HFFc6 (cell line): ENCODE measurements at places on chromosomes 7 and 10.

GRCh38 chr10:58631715-58632114, 119.0 kb downstream of the BICC1 start:
- no peak for DNase-seq

- DNase-seq, result no peak
Measured at GRCh38 chr7:101912716-101913110, 95.3 kb downstream of the CUX1 start.

DNA sequence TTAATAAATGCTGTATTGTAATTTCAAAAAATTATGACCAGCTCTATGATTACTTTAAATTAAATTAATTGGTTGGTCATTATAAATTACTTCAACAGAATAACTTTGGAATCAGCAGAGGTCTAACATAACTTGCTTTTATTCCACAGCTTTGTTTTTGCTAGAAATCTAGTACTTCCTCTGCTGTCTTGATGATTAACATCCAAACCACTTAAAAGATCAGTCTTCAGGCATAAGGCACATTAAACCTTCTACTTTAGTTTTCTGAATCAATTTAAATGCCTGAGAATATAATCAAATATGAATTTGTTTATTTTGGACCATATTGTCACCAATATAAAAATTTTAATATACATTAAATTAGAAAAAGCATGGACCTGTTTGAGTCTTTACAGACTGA, 465.3 kb downstream of the ARL4A start:
- DNase-seq, result no peak

DNA sequence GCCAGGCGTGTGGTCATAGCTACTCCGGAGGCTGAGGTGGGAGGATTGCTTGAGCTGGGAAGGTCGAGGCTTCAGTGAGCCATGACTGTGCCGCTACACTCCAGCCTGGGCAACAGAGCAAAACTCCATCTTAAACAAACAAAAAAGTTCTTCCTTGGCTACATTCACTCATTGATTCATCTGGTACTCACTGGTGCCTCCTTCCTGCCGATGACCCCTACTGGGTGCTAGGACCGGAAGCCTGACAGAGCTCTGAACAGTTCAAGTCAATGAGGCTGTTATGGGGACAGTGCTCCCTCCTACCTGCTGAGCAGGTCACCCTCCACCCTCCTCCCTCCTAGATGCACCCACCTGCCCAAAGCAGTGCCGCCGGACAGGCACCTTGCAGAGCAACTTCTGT, 4.9 kb downstream of the PCOLCE start:
- no peak for DNase-seq

DNA sequence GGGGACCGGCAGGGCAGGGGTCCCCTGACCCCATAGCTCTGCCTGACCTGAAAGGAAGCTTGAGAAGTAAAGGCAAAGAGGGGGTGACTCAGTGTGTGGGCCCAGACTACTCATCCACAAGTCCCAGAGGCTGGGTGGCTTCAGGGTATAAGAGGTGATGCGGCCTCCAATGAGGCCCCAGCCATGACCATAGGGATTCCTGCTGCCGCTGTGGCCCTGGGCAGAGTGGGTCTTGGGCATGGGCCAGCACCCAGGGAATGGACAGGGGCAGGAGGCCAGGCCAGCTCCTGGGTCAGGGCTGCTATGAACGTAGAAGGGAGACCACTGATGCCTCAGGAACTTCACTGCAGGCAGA, 64.4 kb upstream of the EBF3 start:
- DNase-seq, result no peak

DNA sequence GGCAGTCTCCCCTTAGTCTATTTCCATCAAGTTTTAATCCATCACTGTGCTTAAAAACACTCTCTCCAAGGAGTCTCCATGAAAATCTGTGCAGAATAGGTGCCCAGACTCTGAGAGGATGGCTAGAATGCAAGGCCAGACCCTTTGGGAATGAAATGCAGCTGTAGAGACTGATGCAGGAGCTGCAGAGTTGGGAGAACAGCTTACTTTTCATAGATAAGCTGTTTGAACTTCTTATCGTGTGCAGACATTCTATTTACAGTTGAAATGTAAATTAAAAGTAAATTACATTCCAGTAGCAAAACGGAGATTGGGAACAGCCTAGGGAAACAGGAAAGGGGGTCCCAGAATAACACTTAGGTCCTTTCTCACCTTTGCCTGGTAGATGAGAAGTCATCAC, 14.9 kb downstream of the ZNF22 start:
- DNase-seq, result no peak

DNA sequence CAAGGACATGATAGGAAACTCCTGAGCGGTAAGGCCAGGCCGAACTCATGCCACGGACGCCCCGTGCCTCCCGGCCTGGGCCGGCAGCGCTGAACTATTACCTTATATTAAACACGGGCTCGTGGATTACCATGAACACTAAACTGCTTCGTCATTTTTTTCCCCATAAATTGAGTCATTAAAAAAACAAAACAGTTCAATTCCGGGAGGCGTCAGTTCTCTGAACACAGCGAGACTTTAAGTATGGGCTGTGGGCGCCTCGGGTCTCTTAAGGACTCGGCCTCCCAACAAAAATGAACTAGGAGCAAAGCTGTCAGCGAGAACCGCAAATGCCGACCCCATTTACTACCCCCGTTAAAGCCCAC, 519 bp downstream of the PITRM1 start:
- DNase-seq, result peak; percentile 71

DNA sequence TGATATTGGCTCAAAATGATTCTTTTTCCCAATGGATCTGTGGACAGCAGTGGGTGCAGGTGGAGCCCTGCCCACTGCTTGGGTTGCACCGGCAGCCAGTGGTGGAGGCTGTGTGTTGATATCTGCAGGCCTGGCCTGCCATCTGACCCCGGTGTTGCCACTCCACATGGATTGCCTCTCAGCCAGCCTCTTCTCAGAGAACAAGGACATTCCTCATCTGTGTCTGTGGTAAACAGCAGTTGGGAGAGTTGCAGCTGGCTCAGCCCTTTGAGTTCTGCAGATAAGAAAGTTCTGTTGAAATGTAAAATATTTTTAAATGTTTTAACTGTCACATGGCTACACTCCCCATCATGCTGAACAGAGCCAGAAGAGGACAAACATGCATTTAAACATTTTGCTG, 374.9 kb upstream of the CELF2 start:
- DNase-seq, result no peak

DNA sequence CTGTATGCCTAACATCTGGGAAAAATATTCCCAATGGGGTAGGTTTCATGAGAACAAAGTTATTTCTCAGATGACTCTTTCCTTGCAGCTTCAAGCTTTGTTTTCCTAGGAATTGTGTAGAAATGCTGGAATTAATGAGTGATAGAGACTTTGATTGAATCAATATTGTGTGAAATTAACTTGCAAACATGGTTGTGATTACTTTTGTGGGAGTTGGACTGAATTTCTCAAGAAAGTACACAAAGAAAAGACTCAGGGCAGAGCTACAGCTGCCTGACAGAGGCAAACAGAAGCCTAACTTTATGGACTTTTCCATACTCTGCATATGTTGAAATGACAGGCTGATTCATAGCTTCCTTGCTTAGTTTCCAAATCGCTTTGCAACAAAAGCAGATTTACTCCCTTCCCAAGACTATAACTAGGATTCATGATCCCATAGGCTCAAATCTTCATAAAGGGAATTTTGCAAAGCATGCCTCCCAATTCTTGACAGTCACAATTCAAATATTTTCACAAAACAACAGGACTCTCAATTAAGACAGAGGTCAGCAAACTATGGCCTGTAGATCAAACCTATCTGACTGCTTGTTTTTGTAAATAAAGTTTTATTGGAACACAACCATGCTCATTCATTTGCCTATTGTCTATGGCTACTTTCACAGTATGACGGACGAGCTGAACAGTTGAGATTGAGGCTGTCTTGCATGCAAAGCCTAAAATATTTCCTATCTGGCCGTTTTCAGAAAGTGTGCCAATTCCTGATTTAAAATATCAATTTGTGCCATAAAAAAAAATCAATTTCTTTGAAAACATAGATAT, 27.6 kb downstream of the NRP1 start:
- DNase-seq, result peak; percentile 42

DNA sequence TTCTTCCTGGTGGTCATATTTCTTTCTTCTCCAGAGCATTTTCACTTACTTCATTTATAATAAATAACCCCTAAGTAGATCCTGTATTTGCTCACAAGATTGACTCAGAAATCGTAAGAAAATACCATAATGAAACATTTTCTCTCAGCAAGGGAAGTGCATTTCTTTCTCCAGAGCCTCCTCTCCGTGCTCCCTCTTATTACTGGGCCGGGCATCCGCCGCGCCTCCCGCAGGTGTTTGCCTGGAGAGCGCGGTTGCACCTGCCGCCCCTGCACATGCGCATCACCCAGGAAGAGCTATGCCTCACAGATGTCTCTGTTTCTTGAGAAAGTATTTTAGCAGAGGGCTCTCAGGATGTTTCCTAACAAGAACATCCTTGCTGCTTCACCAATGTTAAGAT, 509.2 kb downstream of the TCERG1L start:
- no peak for DNase-seq
